ENCODE measurements at places on chromosomes 2 and 18. TPM values are rescaled to one million over a fixed set of nuclear protein-coding genes. Genes with fewer than 3 reads are reported as not detected.

DNA sequence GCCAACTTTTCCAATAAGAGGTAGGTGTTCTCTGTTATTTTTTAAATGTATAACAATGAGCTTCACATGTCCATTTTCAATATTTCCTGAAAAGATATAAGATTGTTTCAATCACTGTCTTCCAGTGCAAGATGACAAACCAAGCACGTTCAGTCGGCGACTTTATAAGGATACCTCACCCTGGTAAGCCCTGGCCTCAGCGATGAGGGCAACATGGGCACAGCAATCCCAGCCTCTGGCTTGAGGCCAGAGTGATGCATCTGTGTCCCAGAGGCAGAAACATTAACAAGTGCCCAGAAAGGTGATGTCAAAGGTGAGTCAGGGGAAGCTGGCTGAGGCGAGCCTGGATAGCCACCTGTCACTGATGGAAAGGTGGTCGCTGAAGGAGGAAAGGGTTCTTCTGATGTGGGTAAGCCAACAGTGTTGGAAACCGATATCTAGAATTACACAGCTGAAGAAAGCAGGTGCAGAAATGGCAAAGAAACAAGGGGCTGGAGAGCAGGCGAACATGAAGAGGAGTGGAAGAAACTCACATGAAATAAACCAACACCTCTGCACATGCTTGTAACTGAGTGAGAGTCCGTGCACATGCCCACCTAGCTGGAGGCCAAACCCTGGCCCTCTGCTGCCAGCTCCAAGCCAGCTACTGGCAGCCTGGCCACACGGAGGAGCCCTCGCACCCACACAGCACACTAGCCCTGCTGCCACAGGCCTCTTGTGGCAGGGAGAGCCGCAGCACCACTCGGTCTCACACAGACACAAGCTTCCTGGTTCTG, 65.5 kb downstream of the FBXO15 start:
- DNase-seq = peak; percentile 80

DNA sequence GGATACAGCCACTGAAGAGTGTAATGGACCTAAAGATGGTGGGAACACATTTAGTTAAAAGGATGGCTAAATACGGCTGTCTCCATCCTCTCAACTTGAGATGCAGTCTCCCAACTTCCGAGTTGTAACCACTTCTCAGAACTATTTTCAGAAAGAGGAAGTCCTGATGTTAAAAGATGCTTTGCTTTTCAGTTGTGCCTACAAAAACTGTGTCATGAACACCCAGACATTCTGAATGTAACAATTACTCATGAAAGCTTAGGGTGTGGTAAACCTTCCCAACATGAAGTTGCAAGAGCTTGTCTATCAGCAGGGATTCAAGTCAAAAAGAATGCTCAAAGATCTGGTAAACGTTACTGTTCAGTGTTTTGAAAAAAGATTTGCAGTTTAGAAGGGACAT, 147.9 kb downstream of the DOCK10 start:
- no peak for DNase-seq

GRCh38 chr18:23228102-23229061, 93.1 kb downstream of the CABLES1 start:
- DNase-seq = peak; percentile 68

Gene BCL2
- total RNA-seq = 143 TPM

Gene KCNJ3
- total RNA-seq = not detected

All from activated CD8-positive, alpha-beta memory T cell treated with anti-CD3 and anti-CD28 coated beads, Interleukin-2, amount 10 ng/mL, durations not matched to agents 7 days and 5 days (primary cell).